Activated T-helper 1 cell treated with anti-CD3 and anti-CD28 coated beads, Interleukin-2, amount 50 U/mL, for 16 hours (primary cell): ENCODE measurements at places on chromosomes 1 and 21.
A peak's percentile ranks its signal among the peaks of the same experiment; 100 is the strongest.

- no peak for DNase-seq
These were observed 94.7 kb downstream of the TSEN15 start for GRCh38 chr1:184146202-184146601.

GRCh38 chr21:44682580-44683151 lies 703 bp upstream of the KRTAP12-1 start:
- DNase-seq: no peak

GRCh38 chr1:171834821-171835220 lies 6.5 kb upstream of the DNM3 start:
- no peak for DNase-seq

GRCh38 chr1:45953934-45954847 lies 150.8 kb downstream of the MAST2 start:
- no peak for DNase-seq

DNA sequence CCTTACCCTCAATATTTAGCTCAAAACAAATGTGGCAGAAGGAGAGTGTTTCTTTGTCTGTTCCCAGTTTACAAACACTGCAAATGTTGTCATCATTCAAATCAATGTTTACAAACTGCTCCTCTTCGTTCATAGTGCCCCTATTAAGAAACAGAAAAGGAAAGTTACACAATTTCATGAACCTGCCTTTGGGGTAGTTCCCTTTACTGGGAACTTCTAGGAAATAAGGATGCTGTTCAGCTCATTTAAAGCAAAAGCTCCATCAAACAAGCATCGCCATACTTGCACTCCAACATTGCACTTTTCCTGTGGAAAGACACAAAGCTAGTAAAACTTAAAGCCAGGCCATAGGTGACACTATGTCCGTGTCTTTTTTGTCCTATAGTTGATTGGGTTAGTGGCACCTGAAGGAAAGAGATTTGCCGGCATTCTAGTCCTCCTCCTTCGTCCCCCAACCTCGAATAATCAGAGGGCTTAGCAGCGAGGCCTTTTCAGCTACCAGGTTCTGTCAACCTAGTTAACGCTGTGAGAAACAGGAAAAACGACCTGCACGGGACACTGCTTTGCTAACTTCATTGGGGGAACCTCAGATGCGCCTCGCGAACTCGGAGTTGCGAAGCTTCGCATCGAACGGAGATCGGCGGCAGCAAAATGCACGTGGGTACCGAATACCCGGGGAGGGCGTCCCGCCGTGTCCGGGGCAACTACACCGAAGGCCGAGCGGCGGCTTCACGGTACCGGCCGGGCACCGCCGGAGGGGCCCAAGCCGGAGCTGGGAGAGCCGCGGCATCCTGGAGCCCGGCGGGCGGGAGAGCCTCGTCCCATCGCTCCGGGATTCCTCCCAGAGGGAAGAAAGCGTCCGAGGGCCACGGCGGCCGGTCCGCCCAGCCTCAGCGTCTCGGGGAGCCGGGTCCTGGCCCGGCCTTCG lies 706 bp downstream of the C21orf91 start:
- DNase-seq: peak; percentile 21

GRCh38 chr1:163104385-163105099 lies 35.4 kb downstream of the RGS4 start:
- DNase-seq: no peak

GRCh38 chr1:30864681-30865080 lies 43.9 kb downstream of the SDC3 start:
- no peak for DNase-seq

DNA sequence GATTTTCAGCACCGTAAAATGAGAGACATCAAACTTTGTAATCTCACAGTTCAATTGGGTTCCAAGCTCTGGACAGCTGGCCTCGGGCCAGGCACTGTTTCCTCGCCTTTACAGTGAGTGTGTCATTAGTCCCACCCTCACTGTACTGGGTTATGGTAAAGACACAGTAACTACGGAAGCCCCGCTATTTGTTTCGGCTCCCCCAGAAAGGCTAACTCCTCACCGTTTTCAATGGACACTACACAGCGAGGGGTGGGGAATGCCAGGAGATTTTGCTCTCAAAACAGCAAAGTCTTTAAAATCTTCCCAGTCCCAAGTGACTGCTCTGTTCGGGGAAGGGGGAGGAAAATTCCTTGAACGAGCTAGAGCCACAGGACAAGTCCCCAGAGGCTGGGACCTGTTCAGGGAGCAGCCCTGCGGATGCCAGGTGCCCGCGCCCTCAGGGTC lies 757 bp upstream of the SPSB1 start:
- DNase-seq: no peak

DNA sequence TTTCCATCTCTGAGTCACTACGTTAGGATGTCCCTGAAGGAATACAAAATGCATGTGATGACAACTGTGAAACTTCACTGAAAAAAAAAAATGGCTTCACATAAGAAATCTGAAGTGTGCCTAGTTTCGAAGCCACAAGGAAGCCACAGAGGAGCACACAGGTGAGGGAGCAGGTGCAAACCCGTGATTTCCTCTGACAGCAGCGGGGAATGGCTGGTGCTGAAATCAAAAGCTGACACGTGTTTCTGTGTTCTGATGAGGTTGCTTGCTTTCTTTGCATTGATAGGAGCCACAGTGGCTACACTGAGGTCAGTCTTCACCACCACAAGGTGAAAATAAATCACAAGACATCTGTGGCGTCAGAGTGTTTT lies 105.7 kb upstream of the TLR5 start:
- no peak for DNase-seq

DNA sequence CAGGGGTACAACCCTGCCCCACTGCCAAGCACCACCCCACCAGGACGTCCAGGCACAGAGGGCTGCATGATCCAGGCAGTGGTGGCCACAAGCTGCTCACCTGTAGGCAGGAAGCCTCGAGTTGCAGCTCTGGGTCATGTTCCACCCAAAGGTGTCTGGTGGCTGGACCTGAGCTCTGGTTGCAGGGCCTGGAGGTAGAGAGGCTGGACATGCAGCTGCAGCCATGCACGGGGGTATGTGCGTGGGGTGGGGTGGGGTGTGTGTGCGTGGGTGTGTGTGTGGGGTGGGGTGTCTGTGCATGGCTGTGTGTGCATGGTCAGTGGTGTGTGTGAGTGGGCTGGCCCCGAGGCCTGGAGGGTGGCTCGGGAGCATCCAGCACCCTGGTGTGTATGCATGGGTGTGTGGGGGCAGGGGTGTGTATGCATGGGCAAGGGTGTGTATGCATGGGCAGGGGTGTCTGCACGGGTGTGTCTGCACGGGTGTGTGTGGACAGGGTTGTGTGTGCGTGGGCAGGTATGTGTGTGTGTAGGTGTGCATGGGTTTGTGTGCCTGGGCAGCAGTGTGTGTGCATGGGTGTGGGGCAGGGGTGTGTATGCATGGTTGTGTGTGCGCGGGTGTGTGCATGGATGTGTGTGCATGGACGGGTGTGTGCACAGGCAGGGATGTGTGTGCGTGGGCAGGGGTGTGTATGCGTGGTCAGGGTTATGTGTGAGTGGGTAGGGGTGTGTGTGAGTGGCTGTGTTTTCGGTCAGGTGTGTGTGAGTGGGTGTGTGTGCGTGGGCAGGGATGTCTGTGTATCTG lies 15.6 kb downstream of the ARHGEF16 start:
- DNase-seq: no peak

DNA sequence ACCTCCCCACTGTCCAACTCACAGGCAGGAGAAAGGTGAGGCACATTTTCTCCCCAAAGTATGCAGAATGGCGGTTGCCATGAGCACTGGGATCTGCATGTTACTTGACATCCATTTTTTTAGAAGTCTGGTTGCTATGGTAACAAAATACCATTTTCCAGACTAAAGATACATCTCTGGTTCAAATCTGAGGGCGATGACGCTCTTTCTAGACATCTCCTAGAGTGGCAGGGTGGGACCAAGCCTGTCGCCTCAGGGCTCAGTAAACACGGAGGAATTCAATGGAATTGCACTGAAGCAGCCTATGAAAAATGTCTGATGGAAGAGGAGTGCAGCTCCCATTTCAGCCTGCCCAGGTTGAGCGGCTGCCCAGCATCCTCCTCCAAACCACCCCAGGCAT lies 21.5 kb upstream of the FAM43B start:
- DNase-seq: no peak

DNA sequence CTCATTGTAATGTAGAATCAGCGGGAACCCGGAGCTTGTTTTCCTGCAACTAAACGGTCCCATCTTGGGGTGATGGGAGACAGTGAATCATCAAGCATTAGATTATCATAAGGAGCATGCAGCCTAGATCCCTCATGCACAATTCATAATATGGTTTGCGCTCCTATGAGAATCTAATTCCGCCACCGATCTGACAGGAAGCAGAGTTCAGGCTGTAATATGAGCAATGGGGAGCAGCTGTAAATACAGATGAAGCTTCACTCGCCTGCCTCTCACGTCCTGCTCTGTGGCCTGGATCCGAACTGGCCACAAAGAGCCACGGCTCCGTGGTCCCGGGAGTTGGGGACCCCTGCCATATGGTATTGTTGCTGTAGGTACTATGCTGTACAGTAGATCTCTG lies 1.6 kb downstream of the IFI44 start:
- no peak for DNase-seq

DNA sequence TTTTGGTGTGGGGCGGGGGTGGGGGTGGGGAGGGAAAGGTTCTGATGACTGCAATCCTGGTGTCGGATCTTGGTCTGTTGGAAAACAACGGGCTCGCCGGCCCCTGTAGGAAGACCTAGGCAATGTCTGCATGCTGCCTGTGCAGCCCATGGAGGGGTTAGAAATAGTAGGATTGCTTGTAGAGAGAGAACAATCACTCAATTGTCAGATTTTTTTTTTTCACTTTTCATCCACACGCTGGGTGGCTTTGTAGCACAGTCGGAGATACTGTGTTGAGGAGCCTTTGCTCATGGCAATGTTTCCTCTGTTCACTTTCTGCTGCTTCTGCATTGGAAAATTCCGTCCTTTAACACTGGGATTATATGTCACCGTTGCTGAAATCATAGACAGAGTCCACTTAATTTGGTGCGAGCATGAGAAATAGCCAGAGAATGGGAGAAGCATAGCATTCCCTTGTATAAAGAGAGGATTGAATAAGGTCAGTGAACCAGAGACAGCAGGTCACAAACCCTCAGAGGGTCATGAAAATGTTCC lies 107.5 kb downstream of the MRPS6 start:
- DNase-seq: no peak

- no peak for DNase-seq
These were observed 593.4 kb upstream of the ZP4 start for GRCh38 chr1:238484121-238484520.

GRCh38 chr21:36539434-36540150 lies 59.7 kb upstream of the CLDN14 start:
- DNase-seq: no peak

GRCh38 chr1:183477986-183478781 lies 5.9 kb downstream of the SMG7 start:
- DNase-seq: no peak

GRCh38 chr1:226736908-226737818 lies 1.9 kb downstream of the ITPKB start:
- DNase-seq: peak; percentile 31

DNA sequence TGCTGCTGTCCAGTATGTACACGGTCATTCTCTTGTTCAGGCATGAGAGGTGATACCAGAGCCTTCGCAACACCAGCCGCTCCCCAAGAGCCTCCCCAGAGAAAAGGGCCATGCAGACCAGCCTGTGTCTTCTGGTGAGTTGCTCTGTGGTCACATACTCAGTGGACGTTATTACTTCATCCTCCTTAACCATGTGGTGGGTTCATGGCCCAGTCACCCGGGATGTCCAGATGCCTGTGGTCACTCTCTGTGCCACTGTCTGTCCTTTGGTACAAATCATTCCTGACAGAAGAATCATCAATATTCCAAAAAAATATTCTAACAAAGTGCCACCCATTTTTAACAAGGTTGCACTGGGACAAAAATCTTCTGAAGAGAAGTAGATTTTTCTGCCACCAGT lies 8.8 kb upstream of the ZNF124 start:
- DNase-seq: no peak

GRCh38 chr1:19240673-19241538 lies 10.4 kb downstream of the EMC1 start:
- DNase-seq: peak; percentile 45

- no peak for DNase-seq
These were observed 20.1 kb upstream of the PCBP3 start for GRCh38 chr21:45623436-45623835.

DNA sequence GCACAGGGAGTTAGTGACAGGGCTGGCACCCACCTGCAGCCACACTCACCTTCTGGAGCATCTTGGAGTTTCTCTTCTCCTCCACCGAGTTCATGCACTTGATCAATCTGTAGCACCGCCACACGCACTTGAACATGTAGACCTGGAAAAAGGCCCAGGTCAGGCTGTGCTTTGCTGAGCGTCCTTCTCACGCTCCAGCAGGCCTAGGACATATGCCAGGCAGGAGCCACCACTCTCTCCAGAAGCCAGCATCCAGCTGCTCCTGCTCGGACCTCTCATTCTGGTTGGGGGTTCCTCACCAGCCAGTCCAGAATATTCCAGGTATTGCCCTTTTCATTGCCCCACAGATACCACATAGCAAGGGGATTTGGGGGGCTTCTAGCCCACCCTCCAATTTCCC lies 11.7 kb upstream of the MATN1 start:
- DNase-seq: no peak

GRCh38 chr1:39268906-39269305 lies 64.4 kb downstream of the MACF1 start:
- no peak for DNase-seq

DNA sequence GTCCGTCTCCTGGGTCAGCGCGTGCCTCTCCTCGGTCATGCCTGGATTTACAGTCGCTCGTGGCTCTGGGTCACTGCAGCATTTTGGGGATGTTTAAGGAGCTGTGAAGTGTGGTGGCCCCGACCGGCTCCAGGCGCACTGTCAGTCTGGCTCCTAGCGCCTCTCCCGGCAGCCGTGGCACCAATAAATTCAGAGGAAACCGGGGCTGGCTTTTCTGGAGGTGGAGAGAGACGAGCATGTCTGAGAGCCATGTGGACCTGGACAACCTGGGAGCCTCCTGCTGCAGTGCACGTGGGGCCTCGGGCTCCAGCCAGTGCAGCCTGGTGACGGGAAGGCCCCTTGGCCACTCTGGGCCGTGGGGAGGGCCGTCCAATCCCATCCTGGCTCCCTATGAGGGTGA lies 17.1 kb downstream of the PLCH2 start:
- no peak for DNase-seq

- no peak for DNase-seq
These were observed 19.4 kb upstream of the SLAMF6 start for GRCh38 chr1:160542303-160542945.

- no peak for DNase-seq
These were observed 41.1 kb downstream of the INPP5B start for GRCh38 chr1:37905727-37906126.
